Stimulated activated CD8-positive, alpha-beta memory T cell treated with anti-CD3 and anti-CD28 coated beads, Interleukin-4, amount 100 ng/mL, for 1 hour (primary cell): ENCODE measurements at places on chromosomes 11 and 22.

- no peak for DNase-seq
Observed at GRCh38 chr11:69582756-69583467, 58.0 kb upstream of the CCND1 start.

DNA sequence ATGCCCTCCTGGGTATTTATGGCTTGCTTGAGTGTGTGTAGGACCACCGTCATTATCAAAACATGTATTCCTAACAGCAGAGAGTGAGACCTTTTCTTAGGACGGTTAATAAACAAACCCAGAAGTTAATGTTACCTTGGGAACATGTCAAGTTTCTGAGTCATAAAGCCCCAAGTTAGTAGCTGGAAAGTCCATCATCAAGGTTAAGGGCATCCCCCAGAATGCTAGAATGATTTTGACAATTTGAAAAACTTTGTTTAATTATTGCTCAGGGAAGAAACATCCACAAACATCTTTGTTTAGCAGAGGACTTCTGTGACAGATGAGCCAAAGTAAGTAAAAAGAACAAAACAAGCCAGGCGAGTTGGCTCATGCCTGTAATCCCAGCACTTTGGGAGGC is 20.0 kb downstream of the CAVIN3 start:
- DNase-seq = no peak

DNA sequence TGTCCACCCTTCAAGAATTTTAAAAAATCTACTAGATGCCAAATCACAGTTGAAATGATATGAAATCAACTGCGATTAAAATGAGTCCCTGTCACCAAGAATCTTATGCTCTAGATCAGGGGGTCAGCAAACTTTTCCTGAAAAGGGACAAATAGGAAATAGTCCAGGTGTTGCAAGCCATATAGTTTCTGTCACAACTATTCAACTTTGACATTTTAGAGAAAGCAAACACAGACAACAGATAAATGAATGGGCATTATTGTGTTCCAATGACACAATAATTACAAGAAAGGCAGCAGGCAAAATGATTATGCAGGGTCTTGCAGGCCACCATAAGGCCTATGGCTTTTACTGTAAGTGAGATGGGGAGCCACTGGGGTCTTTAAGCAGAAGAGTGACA is 58.6 kb downstream of the IMMP1L start:
- no peak for DNase-seq

DNA sequence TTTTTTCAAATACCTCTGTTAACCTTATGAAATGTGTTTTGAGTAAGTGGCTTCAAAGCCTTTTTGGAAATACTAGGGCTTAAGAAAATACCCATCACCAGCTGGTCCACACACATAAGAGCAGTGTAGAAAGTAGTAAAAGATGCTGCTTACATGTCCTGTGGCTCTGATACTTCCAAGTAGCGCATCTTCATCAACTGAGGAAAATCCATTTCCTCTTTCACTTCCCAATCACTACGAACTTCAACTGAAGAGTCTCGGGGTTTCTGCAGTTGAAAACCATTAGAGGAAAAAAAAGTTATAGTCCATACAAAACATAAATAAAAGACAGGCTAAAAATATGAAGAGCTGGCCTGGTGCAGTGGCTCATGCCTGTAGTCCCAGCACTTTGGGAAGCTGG is 8.5 kb downstream of the EIF3D start:
- DNase-seq = no peak

DNA sequence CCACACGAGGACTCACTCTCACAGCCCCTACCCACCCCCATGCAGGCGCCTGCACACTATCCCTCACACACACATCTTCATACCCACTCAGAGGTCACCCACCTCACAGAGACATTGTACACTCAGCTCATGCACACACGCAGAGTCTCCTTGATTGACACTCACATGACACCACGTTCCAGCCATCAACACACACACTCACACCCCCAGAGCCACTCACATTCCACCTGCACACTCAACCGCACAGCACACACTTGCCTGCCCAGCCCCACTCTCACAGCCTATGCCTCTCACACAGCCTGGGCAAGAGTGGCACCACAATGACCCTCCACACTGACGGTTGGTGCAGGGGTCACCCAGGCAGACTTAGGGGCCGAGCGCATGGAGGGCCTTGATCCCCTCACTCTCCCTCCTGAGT is 2.2 kb downstream of the SPI1 start:
- DNase-seq = no peak

GRCh38 chr22:25735650-25736049 is 6.3 kb upstream of the MYO18B start:
- DNase-seq = no peak

DNA sequence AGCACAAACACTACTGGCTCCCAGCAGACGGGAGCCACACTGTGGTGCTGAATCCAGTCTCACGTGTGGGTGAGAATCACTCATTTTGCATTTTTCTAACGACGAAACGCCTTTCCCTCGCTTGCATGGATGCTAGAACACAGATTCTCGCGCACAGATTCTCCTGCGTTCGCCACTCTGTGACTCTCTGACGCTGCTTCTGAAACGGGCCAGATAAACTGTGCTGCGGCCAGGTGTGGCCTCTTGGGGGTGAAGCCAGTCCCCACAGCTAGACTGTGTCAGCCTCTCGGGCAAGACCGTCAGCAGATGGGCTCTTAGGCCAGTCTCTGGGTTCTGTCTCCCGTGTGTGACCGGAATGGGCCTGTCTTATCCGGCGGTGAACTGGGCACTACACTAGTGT is 44.6 kb downstream of the TRMU start:
- no peak for DNase-seq

DNA sequence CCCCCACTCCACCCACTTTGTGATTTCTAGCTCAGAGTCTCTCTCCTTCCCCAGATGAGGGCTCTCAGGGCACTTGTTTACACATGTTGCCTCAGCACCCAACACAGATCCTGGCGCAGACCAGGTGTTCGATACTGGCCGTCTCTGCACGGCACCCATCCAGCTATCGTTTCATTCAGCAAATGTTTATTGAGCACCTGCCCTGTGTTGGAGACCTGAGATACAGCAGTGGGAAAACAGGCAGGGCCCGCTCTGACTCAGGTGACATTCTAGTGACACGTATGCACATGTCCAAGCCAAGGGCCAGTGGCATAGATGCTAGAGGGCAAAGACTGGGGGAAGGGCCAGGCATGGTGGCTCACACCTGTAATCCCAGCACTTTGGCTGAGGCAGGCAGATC is 71.9 kb downstream of the NFAM1 start:
- no peak for DNase-seq

- no peak for DNase-seq
Observed at GRCh38 chr11:70140711-70141485, 62.2 kb upstream of the FADD start.
